Ascending aorta (tissue), 2 donors: ENCODE measurements at places on chromosomes 3 and 15. TPM values are rescaled to one million over a fixed set of nuclear protein-coding genes. Genes with fewer than 3 reads are reported as not detected.

The SENP5 gene
- total RNA-seq = 11.0 TPM

The EFL1 gene
- 17.3 TPM for total RNA-seq

The MITF gene
- 27.4 TPM for total RNA-seq

GRCh38 chr15:99347574-99347973 lies 96.3 kb downstream of the LRRC28 start:
- H3K27ac ChIP-seq = no peak overlapping the region
- H3K27me3 ChIP-seq = no peaks in the 10 kb centered on the region
- no peaks in the 10 kb centered on the region for H3K36me3 ChIP-seq
- no peaks in the 10 kb centered on the region for H3K4me1 ChIP-seq

The EDC3 gene
- total RNA-seq = 8.8 TPM

DNA sequence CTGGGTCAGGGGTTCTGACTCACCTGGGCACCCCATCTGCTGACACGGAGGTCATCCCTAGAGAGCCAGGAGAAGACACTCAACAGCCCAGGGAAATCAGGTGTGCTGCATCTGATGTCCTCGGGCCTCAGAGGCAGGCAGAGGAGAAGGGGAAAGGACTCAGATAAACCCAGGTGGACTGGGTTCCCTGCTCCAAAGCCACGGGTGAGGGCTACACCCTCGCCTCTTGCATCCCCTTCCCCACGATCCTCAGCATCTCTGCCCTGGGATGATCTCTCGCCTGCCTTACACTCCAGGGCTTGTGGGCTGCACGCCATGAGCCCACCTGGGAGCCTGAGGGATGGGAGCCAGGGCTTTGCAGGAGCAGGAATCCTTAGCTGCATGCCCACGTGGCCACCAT lies 8.2 kb upstream of the DUSP7 start:
- H3K4me3 ChIP-seq = no peak overlapping the region
- H3K36me3 ChIP-seq = no peaks in the 10 kb centered on the region
- H3K27me3 ChIP-seq = no peaks in the 10 kb centered on the region
- H3K27ac ChIP-seq = no peak overlapping the region
- H3K4me1 ChIP-seq = no peaks in the 10 kb centered on the region
- DNase-seq = no peak

DNA sequence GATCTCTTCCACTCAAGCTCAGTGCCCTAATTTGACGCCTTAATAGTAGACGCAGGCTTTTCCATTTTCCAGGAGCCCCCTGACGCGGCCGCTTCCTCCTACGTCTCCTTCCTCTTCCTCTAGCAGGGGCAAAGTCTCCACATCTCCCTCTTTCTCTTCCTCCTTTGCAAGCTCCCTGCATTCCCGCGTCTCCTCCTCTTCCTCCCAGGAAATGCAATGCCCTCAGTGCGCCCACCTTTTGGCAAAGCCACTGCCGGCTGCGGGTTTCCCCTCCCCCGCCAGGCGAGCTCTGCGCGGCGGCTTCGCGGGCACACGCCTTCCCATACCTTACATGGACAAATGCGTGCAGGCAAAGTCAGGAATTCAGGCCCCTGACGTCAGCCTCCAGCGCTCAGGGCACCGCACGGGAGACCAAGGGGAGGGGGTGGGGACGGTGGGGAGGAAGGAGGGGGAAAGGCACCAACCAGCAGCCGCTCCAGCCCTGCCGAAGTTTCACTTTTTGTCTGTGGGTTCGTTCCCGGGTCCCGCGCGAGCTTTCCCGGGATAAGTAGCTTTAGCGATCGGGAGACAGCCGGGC lies 432 bp upstream of the LPP start:
- no peaks in the 10 kb centered on the region for H3K36me3 ChIP-seq
- no peaks in the 10 kb centered on the region for H3K4me1 ChIP-seq
- H3K27ac ChIP-seq = peak overlapping the region; percentile 98
- peak; percentile 95 for DNase-seq
- no peaks in the 10 kb centered on the region for H3K27me3 ChIP-seq

The CRYBG3 gene
- total RNA-seq = 13.2 TPM
